ENCODE measurements at places on chromosomes 6 and 20. TPM values are rescaled to one million over a fixed set of nuclear protein-coding genes. Genes with fewer than 3 reads are reported as not detected.

The TRIM15 gene
- total RNA-seq = not detected

The MOG gene
- 1.4 TPM for total RNA-seq

The SLC17A9 gene
- 5.3 TPM for total RNA-seq

The LIN28B gene
- 18.1 TPM for total RNA-seq

The SEMG1 gene
- total RNA-seq = not detected

The PRDM1 gene
- total RNA-seq = 1.9 TPM

The SAMD5 gene
- 12.6 TPM for total RNA-seq

The HLA-DQB2 gene
- total RNA-seq = not detected

The OPRL1 gene
- 2.2 TPM for total RNA-seq

The C6orf58 gene
- 0.18 TPM for total RNA-seq

The SLC35F1 gene
- total RNA-seq = 0.64 TPM

The LTV1 gene
- 30.1 TPM for total RNA-seq

The WFDC12 gene
- not detected for total RNA-seq

The RAET1L gene
- total RNA-seq = not detected

The PGBD1 gene
- total RNA-seq = 8.9 TPM
